SHP77 treated with DMSO at 0.1 percent for 48 hours (cell line): ENCODE measurements at places on chromosomes 4 and X.

DNA sequence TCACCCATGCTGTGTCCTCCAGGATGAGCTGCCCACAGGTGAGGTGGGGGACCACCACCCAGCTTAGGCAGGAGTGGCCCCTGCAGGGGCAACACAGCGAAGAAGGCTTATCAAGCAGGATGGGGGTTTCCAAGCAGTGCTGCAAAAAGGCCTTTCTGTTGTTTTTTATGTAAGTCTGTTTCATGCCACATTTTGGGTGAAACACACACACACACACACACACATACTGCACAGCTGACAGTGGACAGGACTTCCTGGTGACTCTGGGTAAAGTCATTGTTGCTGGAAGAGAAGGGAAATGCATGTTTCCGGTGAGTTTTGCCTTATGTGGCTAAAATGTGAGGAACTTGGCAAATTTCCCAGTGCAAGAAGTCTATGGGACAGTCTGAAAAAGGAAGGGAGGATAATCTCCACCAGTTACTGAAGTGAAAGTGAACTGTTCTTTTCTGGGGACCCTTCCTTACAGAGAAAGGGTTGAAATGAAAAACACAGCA is 119.2 kb downstream of the IRF2 start:
- DNase-seq: no peak

- no peak for DNase-seq
Observed at GRCh38 chr4:143357161-143357845, 20.6 kb downstream of the GAB1 start.

DNA sequence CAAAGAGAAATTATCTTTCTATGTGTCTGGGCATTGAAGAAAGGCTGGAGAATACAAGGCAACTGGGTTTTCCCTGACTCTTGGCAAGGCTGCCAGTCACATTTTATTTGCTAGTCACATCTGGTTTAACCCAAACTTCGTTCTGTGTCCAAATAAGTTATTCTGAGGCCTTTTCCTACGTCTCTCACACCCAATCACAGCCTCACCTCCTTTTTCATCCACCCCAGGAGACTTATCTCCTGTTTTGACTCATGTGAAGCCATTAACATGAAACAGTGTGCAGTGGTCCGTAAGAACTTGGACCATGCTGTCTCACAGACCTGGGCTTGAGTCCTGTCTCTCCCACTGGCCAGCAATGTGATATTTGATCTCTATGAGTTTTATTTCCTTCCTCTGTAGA is 59.3 kb downstream of the CNGA2 start:
- no peak for DNase-seq

- DNase-seq: no peak
Observed at GRCh38 chrX:136193771-136194170, 46.4 kb downstream of the FHL1 start.

DNA sequence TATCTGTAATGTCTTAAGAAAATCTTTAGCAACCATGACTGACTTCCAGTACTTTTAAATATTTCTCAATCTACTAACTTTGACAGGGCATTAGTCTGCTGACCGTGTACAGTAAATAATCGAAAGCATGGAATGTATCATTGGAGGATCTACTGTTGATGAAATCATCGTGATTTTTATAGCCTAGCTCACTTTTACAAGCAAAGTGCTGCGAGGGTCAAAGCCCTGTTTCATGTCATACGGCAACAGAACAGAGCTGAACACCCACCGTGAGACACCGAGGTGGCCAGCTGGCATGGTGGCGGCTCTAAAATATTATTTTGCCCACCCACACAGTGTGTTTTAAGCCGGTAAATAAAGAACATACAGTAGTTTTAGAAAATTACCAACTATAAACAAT is 679.3 kb downstream of the FAT4 start:
- no peak for DNase-seq

DNA sequence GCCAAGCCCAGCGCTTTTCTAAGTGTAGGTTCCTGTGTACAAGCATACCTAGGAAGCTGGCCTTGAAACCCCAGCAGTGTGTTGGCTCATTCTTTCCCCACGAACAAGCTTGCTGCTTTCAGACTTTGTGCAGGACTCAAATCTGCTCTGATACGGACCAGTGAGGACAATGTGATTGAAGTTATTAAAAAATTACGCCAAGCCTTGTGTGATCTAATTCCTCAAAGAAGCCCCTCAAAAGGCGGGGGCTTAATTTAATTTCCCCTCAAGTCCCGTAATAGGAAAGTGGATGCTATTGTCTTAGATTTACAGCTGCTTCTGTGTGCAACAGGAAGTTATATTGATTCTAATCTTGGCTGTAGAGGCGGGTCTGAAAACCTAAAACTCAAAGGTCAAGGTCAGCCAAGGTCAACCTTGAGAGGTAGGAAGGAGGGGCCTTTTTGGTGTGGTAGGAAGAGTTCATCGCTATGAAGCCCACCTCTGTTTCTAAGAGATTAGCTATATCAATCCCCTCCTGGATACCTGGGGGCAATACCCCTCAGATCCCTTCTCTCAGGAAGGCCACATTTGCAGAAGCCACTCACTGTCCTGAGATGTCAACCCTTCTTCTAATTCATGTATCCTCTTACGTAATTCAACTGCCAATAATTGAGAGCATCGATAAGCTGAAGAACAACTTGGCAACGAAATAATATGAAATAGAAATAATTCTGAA is 45.1 kb downstream of the TBC1D9 start:
- no peak for DNase-seq

DNA sequence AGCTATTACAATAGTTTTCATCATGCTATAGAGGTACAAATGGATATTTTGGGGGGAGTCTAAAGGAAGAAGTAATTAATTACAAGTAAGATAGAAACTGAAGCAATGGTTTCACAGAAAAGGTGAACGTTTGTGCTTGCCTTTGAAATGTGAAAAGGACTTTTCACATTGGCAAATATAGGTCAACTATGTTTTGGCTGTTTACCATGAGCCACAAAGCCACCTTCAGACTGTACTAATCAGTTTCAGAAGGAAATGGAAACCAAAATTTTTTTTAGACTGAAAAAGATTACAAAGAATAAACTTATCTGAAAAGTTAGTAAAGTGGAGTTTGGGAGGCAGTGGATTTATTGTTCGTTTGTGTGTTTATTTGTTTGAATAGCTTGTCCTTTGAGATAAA is 32.1 kb downstream of the SYTL5 start:
- no peak for DNase-seq

DNA sequence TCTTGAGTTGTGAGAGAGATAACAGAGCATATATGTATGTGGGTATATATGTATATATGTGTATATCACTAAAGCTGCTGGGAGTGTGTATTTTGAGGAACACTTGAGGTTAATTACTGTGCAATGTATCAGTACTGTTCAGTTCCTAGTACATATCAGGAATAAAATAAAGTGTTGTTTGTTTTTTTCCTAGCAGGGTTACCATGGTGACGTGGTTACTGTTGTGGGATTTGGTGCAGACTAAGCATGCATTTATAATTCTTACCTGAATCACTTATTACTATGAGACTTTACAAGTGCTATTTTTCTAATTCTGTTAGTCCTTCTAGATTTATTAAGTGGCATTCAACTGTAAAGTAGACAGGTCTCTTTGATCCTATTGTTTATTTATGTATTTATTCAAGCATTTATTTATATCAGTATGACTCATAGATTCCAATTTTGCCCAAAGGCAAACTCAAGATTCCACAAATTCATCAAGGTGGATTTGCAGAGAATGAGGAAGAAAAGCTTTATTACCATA is 26.9 kb upstream of the BEX4 start:
- no peak for DNase-seq

GRCh38 chr4:88600176-88600838 is 8.0 kb downstream of the HERC3 start:
- no peak for DNase-seq

GRCh38 chr4:26459054-26459755 is 31.1 kb downstream of the CCKAR start:
- no peak for DNase-seq

DNA sequence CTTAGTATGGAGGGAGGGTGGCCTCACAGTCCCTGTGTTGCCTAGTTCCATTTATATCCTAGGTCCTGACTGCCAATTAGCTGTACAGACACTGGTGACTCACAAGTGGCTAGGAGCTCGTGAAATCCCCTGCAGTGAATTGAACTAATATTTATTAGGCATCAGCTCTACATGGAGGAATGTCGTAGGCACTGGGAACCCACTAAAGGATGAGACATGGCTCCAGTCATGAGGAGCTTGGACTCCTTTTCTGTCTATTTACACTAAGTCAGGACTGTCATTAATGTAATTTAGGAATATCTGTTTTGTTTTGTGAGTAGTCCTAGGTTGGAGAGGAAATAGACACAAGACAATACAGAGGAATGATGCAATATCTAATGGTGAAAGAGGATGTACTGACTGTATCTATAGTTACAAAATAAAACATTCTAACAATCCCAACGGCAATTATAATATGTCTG is 67.7 kb downstream of the MID1IP1 start:
- no peak for DNase-seq

- DNase-seq: no peak
Observed at GRCh38 chr4:11376571-11376970, 52.1 kb downstream of the HS3ST1 start.

DNA sequence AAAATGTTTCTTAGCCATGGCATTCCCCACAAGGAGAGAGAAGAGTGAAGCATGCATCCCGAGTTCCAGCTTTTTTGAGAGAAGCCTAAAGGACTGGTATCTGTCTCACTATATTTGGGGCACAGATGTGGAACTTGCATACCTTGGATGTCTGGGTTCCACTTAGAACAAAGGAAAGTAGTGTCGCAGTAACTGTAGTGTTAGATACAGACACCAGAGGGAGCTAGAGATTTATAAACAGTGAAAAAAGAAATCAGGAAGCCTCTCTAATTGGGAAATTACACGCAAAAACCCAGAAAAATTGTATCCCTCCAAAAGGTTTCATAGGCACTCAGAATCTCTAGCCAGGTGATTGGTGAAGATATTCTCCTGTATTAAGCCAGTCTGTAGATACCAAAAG is 34.4 kb downstream of the AGTR2 start:
- DNase-seq: no peak

DNA sequence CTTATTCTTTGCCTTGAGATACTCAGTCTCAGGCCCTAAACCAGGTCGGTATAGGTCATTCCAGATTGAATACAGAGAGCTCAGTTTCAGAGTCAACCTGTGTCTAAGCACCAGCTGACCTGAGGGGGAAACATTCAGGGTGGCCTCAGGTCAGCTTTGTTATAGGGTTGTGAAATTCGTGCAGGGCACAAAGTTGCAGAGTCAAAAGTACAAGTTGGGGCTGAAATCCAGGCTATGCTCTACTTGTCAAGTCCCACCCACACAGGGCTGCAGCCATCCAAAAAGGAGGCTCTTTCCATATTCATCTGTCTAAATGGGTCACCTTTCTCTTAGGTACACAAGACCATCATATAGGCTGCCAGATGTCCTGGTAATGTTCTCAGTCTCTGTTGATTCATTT is 89.7 kb downstream of the ITIH6 start:
- no peak for DNase-seq

DNA sequence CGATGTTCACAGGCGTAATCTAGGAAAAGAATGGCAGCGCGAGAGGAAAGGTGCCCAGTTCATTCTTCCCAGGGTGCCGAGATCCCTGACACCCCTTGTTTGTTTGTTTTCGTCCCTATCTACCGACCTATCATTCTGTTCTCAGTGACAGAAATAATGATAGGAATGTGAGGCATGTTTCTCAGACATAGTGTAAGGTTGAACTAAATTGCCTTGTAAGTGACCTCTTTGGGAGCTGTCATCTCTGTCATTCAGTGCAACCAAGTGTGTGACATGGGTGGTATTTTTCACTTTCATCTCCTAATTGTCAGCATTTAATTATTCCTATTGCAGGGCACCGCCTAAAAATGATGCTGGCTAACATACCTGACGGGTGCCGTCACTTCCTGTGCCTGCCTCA is 24.4 kb downstream of the CLDN22 start:
- no peak for DNase-seq

DNA sequence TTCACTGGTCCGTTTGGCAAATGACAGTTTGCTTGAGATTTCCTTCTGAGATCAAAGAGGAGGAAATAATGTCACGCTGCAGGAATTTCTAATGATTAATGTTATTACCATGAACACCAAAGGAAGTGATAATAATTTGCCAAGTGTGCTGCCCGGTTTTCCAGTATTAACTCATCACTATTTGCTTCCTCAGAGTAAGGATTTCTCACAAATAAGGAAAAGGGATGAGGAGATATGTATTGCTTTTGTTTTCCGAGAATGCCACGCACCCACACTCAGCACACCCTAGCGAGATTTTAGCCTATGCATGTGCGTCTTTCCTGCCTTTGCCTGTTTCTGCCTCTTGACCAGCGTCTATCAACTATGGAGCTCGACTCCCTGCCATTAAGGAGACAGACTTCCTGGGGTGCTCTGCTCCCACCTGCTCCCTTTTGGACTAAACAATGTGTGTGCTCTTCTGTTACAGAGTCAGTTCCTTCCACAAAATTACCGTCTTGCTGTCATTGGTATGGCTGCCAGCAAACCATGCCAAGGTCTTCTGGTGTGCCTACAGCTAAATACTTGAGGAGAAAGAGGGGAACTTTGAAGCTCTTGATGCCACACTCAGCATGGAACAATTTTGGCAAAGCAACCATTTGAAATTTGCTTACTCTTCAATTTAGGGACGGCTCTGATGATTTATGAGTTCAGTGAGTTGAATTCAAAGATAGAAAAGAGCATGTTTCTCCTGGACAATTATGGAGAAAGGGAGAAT is 393.1 kb upstream of the ZFP42 start:
- no peak for DNase-seq

DNA sequence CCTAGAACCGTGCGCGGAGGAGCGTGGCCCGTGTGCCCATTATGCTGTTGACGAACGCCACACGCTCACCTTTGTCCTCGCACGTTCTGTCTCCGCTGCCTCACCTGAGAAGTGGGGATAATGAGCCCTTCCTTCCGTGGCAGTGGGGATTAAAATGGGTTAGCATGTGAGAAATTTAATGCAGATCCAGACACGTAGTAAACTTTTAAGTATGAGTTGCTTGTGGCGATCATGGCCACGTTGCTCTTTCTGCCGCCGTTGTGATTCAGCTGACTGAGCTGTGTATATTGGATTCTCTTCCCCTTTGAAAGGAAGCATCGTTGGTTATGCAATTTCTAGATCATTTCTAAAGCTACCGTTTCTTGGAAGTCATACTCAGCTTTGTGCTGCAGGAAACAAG is 16.5 kb downstream of the TBC1D14 start:
- DNase-seq: no peak

DNA sequence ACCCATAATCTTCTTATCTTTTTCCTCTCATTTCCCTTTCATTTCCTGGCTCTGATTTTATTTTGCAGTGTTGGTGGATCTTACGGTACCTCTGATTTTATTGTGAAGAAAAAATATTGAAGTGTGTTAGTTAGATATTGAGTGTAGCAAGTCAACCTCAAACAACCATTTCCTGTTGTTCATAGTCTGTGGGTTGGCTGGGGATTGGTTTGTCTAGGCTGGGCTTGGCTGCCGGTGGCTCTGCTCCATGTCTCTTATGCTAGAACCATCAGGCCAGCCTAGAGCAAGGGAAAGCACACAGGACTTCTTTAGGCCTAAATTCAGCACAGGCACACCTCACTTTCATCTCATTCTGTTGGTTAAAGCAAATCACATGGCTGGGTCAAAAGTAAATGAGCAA is 383.1 kb upstream of the LCORL start:
- no peak for DNase-seq
